T-helper 2 cell treated with Interferon-gamma antibody and Interleukin-4, amounts not matched to agents 5 μg/mL and 100 μg/mL, for 36 hours (primary cell): ENCODE measurements at places on chromosomes 4 and X.

DNA sequence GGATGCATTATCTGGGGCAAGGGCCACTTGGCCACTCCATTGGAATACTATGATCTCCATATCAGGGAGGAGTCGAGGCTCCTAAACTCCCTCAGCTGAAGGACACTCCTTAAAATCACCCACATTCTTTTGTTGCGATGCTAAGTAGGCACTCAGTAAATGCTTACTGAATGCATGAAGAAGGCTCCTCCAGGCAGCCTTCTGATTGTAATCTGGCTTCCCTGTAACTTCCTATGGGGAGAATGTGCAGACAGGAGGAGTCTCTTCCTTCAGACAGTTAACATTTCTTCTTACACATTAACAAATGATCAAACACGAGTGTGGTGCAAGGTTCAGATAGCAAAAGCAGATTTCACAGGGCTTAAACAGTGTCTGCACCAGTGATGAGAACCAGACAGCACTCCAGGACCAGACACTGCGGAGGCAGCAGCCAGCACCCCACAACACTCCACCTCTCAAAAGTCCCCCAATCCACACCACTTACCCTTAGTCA lies 21.4 kb upstream of the USO1 start:
- no peaks in the 10 kb centered on the region for H3K27me3 ChIP-seq
- no peaks in the 10 kb centered on the region for H3K36me3 ChIP-seq
- no peak overlapping the region for H3K27ac ChIP-seq
- no peak overlapping the region for H3K4me3 ChIP-seq

DNA sequence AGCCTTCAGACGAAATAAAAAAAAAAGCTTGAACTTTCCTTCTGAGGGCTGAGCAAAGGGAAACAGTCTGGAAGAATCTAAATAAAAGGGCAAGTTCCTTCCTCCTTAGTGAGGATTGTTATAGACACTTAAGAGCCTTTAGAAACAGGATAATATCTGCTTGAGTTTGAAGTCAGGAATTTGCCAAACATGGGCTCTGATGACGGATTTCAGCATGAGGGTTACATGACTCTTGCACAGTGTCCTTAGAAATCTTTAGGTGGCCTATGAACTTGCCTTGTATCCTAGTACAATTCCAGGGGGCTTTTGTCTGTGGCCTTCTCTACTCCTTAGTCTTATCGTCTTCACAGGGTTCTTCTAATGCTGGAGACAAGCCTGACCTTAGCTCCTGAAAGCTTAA lies 94.1 kb downstream of the RLIM start:
- H3K27me3 ChIP-seq: no peaks in the 10 kb centered on the region
- H3K27ac ChIP-seq: no peak overlapping the region
- DNase-seq: no peak

GRCh38 chrX:112450810-112451209 lies 228.9 kb downstream of the LHFPL1 start:
- H3K4me3 ChIP-seq: no peak overlapping the region
- H3K4me1 ChIP-seq: no peaks in the 10 kb centered on the region
- no peaks in the 10 kb centered on the region for H3K36me3 ChIP-seq

GRCh38 chrX:140711894-140712293 lies 2.3 kb downstream of the LINC00632 start:
- no peak overlapping the region for H3K4me3 ChIP-seq
- no peaks in the 10 kb centered on the region for H3K36me3 ChIP-seq

- H3K27ac ChIP-seq: peak overlapping the region; percentile 98
- peaks cover 22% of the 10 kb centered on the region for H3K4me1 ChIP-seq
- peak overlapping the region; percentile 98 for H3K4me3 ChIP-seq
- DNase-seq: no peak
- H3K27me3 ChIP-seq: no peaks in the 10 kb centered on the region
Measured at GRCh38 chr4:121824171-121824527, 466 bp upstream of the CCNA2 start.

- peaks cover 14% of the 10 kb centered on the region for H3K27me3 ChIP-seq
- H3K27ac ChIP-seq: no peak overlapping the region
- DNase-seq: no peak
- no peaks in the 10 kb centered on the region for H3K36me3 ChIP-seq
- peaks cover 15% of the 10 kb centered on the region for H3K4me1 ChIP-seq
Measured at GRCh38 chr4:100898844-100899243, 381.0 kb upstream of the EMCN start.

GRCh38 chr4:185211035-185211434 lies 1.6 kb downstream of the SNX25 start:
- peak overlapping the region; percentile 77 for H3K27ac ChIP-seq
- peaks cover 10% of the 10 kb centered on the region for H3K36me3 ChIP-seq
- peaks cover 23% of the 10 kb centered on the region for H3K4me1 ChIP-seq

DNA sequence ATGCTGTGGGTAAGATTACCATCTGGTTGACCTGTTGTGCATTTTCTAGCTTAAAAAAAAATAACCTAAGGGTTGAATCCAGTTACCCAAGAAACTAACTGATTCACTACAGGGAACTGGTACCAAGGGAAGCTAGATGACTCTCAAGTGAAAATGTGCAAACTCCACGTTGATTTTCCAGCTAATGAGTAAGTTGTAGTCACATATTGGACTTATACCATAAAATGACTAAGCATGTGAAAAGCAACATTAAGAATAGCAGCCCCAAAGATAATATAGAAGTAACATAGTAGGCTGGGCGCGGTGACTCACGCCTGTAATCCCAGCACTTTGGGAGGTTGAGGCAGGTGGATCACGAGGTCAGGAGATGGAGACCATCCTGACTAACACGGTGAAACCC lies 270.9 kb downstream of the SPRY1 start:
- peaks cover 49% of the 10 kb centered on the region for H3K27me3 ChIP-seq
- H3K4me1 ChIP-seq: peaks cover 13% of the 10 kb centered on the region
- no peaks in the 10 kb centered on the region for H3K36me3 ChIP-seq
- no peak for DNase-seq
- H3K27ac ChIP-seq: no peak overlapping the region

GRCh38 chr4:183838987-183839712 lies 66.0 kb upstream of the STOX2 start:
- no peak overlapping the region for H3K4me3 ChIP-seq
- no peaks in the 10 kb centered on the region for H3K36me3 ChIP-seq
- H3K4me1 ChIP-seq: no peaks in the 10 kb centered on the region

GRCh38 chrX:114997779-114998178 lies 19.6 kb downstream of the IL13RA2 start:
- no peaks in the 10 kb centered on the region for H3K4me1 ChIP-seq
- H3K27ac ChIP-seq: no peak overlapping the region
- H3K36me3 ChIP-seq: no peaks in the 10 kb centered on the region
- no peaks in the 10 kb centered on the region for H3K27me3 ChIP-seq
- H3K4me3 ChIP-seq: no peak overlapping the region
- no peak for DNase-seq

DNA sequence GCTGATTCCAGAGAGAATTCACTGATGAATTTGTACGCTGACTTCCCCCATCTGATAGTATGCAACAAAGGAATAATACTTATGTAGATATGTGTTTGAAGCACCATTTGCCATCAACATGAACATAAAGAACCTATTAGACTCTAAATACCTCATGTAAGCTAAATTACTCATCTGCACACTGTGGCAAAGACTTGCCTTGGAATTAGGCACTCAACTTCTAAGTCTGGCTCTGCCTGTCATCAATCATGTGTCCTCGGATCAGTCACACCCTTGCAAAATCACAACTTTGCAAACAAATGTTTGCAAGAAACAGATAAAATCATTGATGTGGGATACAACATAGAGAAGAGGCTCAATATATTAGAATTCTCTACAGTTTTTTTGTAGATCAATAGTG lies 169.9 kb upstream of the LDB2 start:
- DNase-seq: no peak
- H3K4me3 ChIP-seq: no peak overlapping the region
- no peaks in the 10 kb centered on the region for H3K36me3 ChIP-seq
- H3K4me1 ChIP-seq: no peaks in the 10 kb centered on the region
- H3K27ac ChIP-seq: no peak overlapping the region

DNA sequence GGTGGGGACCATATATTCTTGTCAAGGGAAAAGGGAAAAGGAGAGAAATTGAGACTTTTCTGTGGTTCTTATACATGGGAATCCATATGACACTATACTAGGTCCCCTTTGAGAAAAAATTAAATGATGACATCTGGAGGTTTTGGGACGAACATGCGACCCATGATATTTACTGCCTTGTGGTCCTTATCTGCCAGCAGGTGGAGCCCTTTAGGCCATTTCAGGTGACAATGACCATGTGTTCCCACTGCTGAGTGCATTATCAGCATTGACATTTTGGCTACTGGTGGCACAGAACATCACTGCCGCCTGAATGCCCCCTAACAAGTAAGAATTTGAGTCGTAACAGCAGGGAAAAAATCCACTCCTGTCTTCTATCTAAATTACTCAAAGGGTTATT lies 843.4 kb downstream of the FSTL5 start:
- no peak for DNase-seq
- H3K36me3 ChIP-seq: no peaks in the 10 kb centered on the region
- H3K4me1 ChIP-seq: no peaks in the 10 kb centered on the region
- H3K4me3 ChIP-seq: no peak overlapping the region
- no peak overlapping the region for H3K27ac ChIP-seq
